ENCODE measurements at places on chromosomes 1 and 21.

GRCh38 chr1:98516306-98516705 lies 145.2 kb upstream of the SNX7 start:
- no peak for DNase-seq

- DNase-seq, result no peak
Measured at GRCh38 chr1:155120253-155120652, 7.4 kb upstream of the EFNA1 start.

- DNase-seq, result no peak
Measured at GRCh38 chr1:193458628-193459027, 272.2 kb upstream of the B3GALT2 start.

- no peak for DNase-seq
Measured at GRCh38 chr1:55015123-55015522, 16.4 kb downstream of the BSND start.
